ENCODE measurements at places on chromosomes 11 and 22.
A peak's percentile ranks its signal among the peaks of the same experiment; 100 is the strongest.

DNA sequence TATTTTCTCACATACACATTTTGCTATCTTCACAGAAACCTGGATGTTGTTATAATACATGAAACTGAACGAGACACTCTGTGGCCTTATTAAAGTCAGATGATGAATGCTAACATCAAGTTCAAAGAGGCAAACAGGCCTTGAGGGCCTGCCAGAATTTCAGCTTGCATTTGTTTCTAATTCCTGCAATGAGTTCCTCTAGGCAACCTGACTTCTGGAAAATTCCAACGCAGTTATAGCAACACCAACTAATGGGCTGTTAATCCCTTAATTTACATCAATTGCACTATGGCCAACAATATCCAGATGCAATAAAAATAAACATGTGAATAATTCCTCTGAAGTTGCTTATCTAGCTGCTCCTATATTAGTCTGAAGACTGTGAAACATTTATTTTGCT lies 19.1 kb downstream of the PAX6 start:
- no peak for DNase-seq

DNA sequence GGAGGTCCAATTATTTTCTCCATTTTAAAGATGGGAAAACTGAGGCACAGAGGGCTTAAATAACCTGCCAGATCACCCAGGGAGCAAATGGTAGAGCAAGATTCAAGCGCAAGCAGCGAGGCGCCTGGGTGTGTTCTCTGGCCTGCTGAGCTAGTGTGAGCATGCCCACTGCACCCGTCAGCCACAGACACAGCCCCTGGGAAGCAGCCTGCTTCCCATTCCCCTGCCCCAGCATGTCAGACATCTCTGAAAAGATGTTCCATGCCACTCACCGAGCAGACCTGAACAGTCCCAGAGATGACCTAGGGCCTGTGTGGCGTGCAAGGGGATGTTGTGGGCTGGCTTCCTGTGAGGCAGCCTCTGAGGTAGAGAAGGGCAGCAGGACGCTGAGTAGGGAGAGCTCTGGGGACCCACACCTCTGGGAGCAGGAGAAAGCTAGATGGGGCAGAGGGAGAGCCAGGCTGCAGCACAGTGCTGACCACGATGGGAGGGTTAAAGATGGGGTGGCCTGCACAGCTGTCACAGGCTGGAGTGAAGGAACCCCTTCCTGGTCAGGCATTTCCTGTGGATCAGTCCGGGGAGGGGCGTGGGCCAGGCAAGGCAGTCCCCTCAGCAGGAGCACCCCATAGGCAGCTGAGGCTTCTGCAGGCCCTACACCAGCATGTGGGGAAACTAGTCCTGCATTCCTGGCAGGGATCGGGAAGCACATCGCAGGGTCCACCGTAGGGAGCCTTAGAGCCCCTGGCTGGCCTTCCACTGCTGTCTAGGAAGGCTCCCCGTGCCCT lies 101.4 kb downstream of the GALNT18 start:
- no peak for DNase-seq

- DNase-seq, result no peak
Observed at GRCh38 chr11:61380884-61381283, 11.5 kb upstream of the TMEM216 start.

DNA sequence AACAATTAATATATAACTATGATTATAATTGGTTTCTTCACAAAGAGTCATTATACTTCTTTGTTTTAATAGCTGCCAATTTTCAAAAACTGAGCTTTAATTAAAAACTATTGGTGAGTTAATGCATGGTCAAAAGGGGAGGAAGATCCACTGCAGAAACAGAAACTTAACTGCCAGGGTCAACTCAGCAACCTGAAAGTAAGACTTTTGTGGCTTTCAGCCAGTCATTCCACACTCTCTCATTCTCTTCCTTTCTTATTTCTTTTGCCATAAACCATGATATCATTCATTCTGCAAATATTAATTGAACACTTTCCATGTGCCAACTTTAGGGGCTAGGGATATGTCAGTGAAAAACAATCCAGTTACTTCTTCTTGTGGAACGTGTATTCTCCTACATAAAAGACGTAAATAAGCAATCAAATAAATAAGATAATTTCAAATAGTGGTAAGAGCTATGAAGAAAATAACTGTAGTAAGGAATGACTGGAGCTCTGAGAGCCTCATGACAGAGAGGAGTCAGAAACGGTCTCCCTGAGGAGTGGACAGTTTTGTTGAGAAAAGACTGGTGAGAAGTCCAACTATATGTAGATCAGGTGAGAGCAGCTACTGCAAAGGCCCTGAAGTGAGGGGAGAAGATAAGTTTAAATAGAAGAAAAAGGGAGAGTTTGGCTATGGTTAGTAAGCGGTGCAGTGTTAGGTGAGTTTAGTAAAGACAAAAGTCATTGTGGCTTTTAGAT lies 130.5 kb downstream of the GRIA4 start:
- no peak for DNase-seq

DNA sequence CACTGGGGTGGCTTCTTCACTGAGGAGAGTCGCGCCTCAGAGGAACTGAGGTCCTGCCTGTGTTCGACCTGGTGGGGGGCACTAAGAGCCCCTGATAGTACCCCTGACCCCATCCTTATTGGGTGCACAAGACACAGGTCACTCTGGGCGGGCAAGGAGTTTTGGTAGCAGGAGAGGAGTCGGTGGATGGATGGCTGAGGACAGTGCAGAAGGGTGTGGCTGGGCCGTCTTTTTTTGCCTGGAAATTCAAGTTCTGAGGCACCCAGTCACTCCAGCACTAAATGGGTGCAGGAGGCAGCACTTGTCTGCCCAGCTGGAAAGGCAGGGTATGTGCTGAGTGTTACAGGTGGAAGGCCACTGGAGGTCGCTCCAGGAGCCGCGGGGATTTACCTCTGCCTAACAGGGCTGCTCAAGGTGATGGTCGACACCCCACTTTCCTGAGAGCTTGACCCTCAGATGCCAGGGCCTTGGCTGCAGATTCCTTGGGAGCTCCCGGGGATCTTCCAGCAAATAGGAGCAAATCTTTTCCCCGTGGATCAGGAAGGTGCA lies 960 bp downstream of the TSSC4 start:
- no peak for DNase-seq

DNA sequence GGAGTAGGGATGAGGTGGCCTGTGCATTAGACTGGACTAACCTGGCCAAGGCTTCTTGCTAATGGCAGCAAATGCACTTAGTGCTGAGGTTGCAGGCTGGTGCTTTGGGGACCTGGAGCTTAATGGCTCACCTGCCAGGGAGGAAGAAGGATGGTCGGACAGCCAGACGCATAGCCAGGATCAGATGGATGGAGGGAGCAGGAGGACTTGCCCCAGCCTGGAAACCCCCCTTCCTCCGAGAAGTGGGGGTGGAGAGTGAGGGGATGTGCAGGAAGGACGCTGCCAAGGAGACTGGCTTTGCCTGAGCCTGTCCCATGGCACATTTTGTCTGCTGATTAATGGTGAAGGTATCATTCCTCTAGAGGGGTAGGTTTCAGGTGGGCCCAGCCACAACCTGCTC lies 17.9 kb downstream of the IGLL1 start:
- no peak for DNase-seq

GRCh38 chr11:61828629-61829407 lies 718 bp downstream of the FADS2 start:
- no peak for DNase-seq

- no peak for DNase-seq
Observed at GRCh38 chr11:1727861-1728260, 22.5 kb downstream of the IFITM10 start.

- DNase-seq, result no peak
Observed at GRCh38 chr11:13114566-13115379, 105.7 kb downstream of the RASSF10 start.

DNA sequence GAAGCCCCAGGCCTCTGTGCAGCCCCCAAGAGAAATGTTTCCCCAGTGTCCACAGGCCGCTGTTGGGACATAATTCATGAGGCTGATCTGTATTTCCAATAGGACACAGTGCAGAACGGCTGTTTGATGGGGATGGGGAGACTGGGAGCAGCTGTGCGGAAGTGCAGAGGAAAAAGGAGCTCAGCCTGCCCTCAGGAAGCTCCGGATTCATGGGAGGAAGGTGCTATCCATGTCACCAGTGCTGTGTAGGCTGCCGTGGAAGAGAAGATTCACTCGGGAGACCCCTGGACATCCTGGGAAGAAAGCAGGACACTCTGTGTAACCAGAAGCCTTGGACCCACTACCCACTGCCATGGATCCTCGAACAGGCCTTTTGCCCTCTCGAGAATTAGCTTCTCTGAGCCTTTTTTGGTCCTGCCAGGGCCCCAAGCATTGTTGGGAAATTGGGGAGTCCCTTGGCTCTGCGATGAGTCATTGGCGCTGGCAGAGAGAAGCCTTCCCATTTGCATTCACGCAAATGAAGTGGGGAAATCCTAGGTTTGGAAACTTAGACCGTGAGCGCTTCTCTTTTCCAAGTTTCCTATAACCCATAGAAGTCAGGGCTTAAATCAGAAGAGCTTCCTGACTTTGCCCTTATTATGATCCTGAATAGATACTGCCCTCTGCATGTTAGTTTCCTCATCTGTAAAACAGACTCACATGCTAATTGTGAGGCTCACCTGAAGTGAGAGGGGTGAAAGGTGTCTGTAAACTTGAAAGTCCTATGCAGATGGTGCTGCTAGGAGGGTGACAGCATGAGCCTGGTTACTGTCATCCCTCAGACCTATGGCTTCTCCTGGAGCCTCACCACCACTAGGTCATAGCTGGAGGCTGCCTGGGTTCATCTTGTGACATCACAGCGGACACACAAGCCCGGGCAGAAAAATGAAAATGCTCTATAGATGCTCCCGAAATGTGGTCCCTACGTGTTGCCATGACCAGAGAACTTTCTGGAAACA lies 229.2 kb upstream of the B3GAT1 start:
- DNase-seq, result no peak

DNA sequence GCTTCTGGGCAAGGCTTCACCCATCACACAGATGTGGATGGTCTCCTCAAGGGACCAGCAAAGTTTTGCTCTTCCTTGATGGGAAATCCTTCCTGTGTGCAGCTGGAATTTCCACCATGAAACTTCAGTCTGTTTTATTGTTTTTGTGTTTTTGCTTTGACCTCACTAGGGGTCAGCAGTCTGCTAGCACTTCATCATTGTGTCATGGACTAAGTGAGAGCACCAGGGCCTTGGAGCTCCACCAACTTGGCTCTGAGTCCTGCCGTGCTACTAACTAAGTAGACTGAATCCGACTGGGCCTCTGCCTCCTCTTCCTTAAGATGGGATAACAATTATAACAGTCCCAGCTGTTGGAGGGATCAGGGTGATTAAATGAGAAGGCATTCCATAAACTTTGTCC lies 305.8 kb upstream of the NCAM1 start:
- DNase-seq, result no peak

GRCh38 chr11:44207292-44207691 lies 102.6 kb downstream of the ALX4 start:
- DNase-seq, result no peak

- no peak for DNase-seq
Observed at GRCh38 chr22:47230251-47230650, 467.8 kb downstream of the TBC1D22A start.

DNA sequence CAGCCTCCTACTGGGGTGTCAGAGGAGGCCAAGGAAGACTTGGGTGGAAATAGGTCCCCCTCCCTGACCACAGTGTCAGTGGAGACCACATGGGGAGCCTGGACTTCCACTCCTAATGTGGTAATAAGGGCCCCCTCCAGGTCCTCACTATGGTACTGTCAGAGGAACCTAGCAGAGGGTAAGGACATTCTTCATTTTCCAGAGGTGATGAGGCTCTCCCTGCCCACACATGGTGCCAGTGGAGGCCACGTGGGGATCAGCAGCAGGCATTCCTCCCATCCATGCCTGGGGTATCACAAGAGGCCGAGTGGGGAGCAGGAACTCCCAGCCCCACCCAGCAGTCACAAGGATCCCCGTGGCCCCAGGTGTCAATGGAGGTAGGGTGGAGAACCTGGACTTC lies 6.5 kb upstream of the CLDN5 start:
- no peak for DNase-seq

- no peak for DNase-seq
Observed at GRCh38 chr11:80284946-80285785, 844.3 kb upstream of the TENM4 start.

- DNase-seq, result no peak
Observed at GRCh38 chr11:34827228-34827627, 89.0 kb downstream of the APIP start.

DNA sequence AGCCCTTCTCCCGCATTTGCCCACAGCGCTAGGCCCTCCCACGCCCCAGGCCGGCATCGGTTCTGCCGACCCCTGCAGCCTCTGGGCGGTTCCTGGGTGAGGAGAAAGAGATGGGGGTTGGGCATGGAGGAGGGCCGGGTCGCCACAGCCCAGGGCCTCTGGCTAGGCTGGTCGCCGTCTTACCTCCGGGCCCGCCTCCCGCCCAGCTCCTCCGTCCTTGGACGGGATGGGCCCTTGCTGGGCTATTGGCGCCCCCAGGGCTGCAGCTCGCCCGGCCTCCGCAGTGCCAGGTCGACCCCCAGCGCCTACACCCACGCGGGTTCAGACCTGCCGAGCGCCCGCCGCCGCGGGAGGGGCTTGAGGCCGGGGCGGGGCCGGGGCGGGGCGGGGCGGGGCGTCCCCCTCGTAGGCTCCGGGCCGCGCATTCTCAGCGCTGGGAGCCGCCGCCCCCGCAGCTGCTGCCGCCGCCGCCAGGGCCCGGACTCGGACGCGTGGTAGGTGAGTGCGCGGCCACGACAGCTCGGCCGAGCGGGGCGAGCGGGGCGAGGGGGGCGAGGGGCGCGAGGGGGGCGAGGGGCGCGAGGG lies at the start of gene CD151:
Gene CD151 (plus strand): TSS at position 424 of the 585 bp plus-strand sequence. CDS start 3,118 bp downstream, outside the sequence.
- DNase-seq, result peak; percentile 32

DNA sequence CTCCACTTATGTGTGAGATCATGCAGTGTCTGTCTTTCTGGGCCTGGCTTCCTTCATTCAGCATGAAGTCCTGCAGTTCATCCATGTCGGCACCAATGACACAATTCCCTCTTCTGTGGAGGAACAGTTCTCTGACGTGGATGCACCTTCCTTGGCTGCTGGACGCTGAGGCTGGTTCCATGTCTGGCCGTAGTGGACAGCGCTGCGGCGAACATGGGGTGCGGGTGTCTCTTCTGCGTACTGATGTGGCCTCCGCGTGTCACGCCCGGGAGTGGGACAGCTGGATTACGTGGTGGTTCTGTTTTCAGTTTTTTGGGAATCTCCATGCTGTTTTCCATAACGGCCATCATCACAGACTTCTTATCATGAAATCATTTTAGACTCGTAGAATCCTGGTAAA lies 16.9 kb upstream of the MUC2 start:
- peak; percentile 4 for DNase-seq

Data from activated CD4-positive, alpha-beta T cell treated with anti-CD3 and anti-CD28 coated beads for 1 hour (primary cell).